Activated CD4-positive, alpha-beta T cell treated with anti-CD3 and anti-CD28 coated beads, Interleukin-2, amount 10 ng/mL, durations not matched to agents 7 days and 5 days (primary cell): ENCODE measurements at places on chromosomes 3 and 15.
A peak's percentile ranks its signal among the peaks of the same experiment; 100 is the strongest.

DNA sequence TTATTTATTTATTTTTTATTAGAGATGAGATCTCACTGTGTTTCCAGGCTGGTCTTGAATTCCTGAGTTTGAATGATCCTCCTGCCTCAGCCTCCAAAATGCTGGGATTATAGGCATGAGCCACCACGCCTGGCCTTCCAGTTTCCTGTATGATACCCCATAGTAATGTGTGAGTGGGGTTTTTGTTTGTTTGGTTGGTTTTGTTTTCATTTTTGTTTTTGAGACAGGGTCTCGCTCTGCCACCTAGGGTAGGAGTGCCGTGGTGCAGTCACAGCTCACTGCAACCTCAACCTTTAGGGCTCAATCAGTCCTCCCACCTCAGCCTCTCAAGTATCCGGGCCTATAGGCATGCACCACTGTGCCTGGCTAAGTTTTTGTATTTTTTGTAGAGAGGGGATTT, 30.9 kb downstream of the GOLM2 start:
- DNase-seq: no peak

GRCh38 chr3:4739289-4740236, 239.7 kb upstream of the BHLHE40 start:
- peak; percentile 62 for DNase-seq

GRCh38 chr3:141368925-141369794, 856 bp downstream of the ZBTB38 start:
- no peak for DNase-seq

DNA sequence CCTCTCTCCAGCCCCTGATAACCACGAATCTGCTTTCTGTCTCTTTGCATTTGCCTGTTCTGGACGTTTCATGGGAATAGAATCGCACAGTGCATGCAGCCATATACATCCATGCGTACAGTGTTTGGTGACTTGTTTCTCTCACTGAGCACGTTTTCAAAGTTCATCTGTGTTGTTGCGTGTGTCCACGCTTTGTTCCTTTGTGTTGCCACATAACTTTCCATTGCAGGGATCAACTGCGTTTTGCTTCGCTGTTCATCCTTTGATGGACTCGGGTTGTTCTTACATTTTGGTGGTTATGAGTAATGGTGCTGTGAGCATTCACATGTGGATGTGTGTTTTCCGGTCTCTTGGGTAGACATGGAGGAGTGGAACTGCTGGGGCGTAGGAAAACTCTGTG, 56.4 kb upstream of the TAMM41 start:
- no peak for DNase-seq

DNA sequence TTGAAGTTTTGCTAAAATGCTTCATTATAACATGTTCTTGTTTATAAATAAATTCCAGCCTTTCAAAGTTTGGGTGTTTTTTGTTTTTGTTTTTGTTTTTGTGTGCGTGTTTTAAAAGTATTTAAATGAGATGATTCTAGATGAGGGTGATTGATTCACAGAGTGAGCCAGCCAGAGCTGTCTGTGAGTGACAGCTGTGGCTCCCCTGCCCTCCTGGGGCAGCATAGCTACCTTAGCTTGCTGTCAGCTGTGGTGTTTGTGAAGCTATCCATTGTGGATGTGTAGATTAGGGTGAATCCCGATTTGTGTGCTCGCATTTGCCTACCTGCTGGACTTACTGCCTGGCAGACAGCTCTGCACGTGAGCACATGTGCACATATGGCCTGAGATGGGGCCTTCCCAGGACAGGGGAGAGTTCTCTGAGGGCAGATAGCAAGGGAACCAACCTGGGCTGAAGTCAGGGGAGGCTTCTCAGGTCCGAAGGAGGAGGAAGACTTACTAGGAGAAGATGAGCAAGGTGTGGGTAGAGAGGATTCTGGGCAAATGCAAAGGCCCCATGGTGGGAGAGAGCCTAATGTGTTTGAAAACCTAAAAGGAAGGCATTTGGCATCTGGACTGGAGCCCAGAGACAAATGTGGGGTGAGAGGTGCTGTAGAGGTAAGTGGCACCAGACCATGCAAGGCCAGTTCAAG, 124.2 kb downstream of the EEFSEC start:
- DNase-seq: no peak

DNA sequence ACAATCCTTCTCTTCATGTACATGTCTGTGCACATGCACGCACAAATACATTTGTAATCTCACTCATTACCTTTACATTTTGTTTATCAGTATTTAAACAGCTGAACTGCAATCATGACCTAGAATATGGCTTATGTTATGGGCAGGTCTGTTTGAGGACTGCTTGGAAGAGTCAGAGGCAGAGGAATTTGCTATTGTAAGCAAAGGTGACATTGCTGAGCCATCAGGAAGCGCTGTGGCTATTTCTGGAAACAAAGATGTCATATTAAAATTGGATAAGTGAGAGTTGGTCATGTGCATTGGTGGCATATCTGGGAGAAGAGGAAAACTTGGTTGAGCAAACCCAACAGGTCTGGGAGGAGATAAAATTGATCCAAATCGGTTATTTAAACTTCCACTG, 41.6 kb downstream of the USF3 start:
- DNase-seq: no peak

DNA sequence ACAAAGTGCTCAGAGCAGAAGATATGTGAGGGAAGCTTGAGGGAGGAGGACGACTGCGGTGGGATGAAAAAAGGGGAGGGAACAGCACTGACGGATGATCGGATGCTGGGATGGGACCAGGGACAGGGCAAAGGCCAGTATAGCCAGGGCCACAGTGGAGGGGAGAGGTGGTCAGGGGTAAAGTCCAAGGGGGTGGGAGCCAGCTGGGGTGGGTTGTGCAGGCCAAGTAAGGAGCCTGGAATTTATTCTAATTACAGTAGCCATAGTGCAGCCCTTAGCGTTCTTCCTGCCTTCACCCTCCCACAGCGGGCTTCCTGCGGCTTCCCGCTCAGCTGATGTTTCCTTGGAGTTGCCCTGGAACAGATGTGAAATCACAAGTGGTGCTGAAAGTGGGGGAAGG, 7.6 kb upstream of the APEH start:
- DNase-seq: no peak

GRCh38 chr3:193822492-193823212, 229.6 kb downstream of the OPA1 start:
- DNase-seq: no peak

- peak; percentile 9 for DNase-seq
These were observed 7.5 kb downstream of the GOLIM4 start for GRCh38 chr3:168088106-168088720.

GRCh38 chr15:94375997-94376396, 144.6 kb downstream of the MCTP2 start:
- no peak for DNase-seq

DNA sequence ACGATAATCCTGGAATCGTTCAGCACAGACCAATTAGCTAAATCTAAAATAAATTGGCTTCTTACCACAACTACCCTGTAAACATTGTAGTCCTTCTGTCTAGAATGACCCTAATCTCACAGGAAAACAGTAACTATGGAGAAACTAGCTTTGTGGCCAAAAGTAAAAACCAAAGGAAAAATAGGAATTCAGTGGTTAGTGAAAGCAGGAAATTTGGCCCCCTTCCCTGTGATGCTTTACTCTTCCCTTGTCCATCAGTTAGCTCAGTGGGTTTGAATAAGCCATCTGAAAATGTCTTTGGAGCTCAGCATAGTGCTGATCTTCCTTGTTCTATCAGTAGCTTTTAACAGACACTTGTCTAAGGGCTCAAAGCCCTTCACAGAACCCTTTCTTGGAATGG, 1.6 kb downstream of the NMD3 start:
- no peak for DNase-seq

DNA sequence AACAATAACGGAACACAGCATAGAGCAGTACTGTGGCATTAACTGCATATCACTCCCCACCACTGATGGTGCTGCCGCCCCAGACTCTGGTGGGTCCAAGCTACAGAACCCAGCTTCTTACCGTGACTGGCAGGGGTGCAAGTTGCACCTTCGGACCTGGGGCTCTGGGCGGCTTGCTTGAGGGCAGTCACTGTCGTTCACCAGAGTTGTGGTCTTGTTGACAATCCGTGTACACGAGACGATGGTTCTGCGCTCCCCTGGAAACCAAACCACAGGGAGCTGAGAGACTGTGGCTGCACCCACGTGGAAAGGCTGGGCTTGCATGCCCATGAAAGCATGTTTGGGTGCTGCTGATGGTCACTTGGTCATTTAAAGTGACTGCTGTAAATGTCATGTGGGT, 293.0 kb downstream of the ADAMTS17 start:
- no peak for DNase-seq

DNA sequence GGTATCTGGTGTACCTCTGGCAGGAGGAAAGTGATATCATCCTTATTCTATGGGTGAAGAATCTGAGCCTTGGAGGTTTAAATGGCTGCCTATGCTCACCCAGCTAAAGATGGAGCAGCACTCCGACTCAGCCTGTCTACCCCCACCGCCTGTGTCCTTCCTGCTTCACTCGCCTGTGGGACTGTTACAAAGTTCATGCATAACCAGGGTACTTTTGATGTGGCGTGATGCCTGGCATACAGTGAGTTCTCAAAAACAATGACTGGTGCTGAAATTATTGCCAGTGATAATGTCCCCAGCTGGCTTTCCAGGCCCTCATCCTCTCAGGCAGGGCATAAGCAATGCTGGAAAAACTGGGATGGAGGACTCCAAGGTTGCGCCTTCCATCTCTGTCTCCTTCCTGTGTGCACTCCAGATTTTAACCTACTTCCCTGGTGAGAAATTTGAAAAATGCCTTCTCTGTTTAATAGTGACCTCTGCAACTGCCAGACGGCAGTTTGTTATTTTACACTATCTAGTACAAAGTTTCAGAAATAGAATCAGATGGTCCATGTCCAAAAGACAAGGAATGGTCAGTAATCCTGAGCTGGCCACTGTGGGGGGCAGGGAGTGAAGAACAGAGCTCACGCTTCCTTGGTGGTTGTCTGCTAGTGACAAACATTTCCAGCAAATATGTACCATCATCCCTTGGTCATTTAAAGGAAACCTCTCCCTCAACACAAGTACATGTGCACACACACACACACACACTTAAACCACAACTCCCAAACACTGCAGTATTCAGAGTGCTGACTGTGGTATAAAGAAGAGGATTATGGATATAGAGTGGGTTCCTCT, 86.5 kb upstream of the NMNAT3 start:
- DNase-seq: no peak

DNA sequence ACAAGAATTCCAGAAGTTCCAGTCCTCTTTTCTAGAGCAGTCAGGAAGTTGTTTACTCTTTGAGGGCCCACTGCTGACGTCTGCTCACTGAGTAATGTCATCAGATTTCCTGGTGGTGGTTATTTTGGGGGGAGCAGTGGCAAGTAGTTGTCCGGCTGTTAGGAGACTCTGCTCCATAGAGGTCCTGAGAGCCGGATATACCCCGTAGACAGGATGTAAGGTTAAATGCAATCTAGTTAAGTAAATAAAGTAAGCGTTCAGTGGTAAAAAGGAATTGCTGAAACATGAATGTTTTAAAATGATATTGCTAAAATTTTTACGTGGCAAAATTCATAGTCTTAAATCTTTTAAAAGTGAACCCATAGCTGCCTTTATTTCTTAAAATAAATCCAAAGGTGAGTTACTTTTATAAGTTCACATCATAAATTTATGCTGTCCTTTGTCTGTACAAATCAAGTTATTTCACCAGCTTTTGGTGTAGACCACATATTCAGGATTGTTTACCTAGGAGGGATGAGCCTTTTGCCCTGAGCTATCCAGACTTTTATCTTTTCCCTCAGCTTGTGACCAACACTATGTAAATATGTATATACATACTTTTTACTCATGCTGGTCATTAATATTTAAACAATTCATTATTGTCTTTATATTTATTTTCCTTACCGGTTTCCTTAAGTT, 65.8 kb downstream of the PDE8A start:
- DNase-seq: no peak

GRCh38 chr3:169624533-169624972, 39.0 kb downstream of the MECOM start:
- DNase-seq: no peak

GRCh38 chr3:133256787-133257483, 142.9 kb upstream of the BFSP2 start:
- no peak for DNase-seq

DNA sequence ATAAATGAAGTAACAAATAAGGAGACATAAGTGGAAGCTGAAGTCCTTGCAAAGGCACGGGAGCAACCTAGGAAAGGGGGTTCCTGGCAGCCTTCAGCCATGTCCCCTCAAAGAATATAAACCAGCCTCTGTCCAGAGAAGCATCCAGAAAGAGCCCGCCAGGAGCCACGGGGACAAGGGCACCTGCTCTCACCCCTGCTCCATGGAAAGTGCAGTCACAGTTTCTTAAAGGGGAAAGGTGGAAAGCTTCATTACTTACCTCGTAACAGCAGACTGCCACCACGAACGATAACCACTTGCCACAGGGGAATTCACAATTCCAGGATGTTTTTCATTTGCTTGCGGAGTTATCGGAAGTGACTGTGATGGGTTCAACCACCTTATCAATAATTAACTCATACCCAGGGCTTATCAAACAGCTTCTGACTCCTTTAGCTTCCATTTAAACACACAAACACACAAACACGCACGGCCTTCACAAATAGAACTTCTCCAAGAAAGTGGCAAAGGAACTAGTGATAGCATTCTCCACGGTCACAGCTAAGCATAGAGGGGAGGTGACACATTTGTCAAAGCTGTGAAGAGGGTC, 134.2 kb upstream of the IGF1R start:
- DNase-seq: no peak

GRCh38 chr15:38171973-38172372, 80.7 kb upstream of the SPRED1 start:
- no peak for DNase-seq

DNA sequence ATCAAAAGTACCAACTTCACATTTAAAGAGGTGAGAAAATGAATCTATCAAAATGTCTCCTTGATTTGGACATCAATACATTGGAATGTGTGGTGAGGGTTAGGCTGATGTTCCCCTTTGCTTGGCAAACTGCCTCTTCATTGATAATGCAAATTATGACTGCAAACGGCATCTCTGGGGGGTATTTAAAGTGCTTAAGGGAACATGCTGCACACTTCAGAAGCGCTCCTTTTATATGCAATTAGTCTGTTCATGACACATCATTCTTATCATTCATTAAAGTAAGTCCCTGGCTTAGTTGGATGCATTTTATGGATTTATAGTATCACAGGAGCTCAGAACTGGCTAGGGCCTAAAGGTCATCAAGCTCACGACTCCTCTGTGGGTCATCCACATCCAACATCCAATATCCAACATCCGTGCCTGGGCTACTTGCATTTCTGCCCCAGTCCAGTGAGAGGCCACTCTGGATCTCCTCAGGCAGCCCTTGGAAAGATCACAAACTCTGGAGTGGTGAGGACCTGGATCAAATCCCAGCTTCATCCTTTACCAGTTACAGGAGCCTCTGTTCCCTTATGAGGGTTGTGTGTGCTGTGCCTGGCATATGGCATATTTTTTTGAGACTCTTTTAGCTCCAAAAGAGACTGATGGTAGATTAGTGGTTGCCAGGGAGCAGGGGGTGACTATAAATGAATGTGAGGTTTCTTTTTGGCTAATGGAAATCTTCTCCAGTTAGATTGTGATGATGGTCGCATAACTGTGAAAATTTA, 136.8 kb upstream of the FOXB1 start:
- DNase-seq: no peak
